Activated T-cell treated with anti-CD3 and anti-CD28 coated beads, Interleukin-2, amount 50 U/mL, for 4 hours (primary cell): ENCODE measurements at places on chromosomes 1 and 21.

DNA sequence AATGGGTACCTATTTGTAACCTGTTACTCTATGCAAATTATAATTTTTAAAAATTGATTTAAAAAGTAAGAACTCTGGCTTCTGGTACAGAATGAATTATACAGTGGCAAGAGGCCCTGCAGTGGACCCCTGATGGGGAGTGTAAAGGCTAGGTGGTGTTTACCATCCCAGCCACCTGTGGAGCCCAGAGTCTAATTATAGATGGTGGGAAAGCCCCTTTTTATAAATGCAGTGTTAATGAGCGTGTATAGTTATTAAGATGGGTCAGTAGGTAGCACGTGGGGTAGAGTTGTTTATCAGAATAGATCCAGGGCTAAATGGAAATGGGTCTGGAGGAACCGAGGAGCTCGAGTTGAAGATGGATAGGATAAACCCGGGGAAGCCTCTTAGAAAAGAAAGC is 13.9 kb upstream of the PRELP start:
- DNase-seq = no peak

- no peak for DNase-seq
Measured at GRCh38 chr1:5503556-5504363, 488.5 kb downstream of the NPHP4 start.

- no peak for DNase-seq
Measured at GRCh38 chr1:205942631-205943159, 561 bp downstream of the SLC26A9 start.

- no peak for DNase-seq
Measured at GRCh38 chr1:206963119-206963712, 7.0 kb downstream of the FCAMR start.

- no peak for DNase-seq
Measured at GRCh38 chr1:198943484-198944187, 304.8 kb downstream of the PTPRC start.

GRCh38 chr1:84876353-84876752 is 16.7 kb downstream of the LPAR3 start:
- no peak for DNase-seq

DNA sequence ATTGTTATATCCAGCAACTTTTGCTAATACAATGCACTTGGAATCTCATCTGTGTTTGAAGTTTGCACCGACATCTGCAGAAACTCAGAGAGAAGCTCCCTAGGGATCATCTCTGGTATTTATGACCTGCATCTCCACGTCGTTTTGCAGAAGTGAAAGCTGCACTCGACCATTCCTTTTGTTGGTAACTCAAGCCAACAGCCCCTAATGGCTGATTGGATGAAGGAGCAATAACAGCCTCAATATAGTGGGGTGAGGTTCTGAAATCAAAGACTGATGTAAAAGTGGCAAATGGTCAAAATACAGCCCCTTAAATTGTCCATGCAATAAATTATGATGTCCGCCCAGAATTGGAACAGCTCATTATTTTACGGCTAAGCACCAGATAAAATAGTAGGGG is 344.2 kb upstream of the KAZN start:
- DNase-seq = no peak

DNA sequence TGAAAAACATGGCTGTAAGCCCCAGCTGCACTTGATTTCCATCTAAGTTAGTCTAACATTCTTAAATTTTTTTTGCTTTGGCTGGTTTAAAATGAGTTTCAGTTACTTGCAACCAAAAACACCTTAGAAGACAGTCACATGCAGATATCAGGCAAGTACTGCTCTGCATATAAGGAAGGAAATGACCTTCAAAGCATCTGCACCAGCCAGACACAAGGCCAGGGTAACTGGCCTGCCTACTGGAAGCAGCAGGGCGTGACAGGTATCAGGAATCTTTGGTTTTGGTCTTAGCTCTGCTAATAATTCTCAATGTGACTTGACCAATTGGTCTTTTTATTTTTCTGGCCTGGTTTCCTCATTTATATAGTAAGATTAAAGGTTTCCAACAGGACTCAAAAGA is 33.5 kb downstream of the SCYL3 start:
- no peak for DNase-seq

DNA sequence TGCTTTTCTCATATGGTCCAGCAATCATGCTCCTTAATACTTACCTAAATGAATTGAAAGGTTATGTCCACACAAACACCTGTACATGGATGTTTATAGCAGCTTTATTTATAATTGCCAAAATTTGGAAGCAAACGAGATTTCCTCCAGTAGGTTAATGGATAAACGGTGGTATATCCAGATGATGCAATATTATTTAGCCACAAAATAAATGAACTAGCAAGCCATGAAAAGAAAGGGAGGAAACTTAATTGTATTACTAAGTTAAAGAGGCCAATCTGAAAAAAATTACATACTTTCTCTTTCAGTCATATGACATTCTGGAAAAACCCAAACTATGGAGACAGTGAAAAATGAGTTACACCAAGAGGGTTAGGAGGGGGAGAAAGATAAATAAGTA is 76.3 kb upstream of the LRRC7 start:
- DNase-seq = no peak

DNA sequence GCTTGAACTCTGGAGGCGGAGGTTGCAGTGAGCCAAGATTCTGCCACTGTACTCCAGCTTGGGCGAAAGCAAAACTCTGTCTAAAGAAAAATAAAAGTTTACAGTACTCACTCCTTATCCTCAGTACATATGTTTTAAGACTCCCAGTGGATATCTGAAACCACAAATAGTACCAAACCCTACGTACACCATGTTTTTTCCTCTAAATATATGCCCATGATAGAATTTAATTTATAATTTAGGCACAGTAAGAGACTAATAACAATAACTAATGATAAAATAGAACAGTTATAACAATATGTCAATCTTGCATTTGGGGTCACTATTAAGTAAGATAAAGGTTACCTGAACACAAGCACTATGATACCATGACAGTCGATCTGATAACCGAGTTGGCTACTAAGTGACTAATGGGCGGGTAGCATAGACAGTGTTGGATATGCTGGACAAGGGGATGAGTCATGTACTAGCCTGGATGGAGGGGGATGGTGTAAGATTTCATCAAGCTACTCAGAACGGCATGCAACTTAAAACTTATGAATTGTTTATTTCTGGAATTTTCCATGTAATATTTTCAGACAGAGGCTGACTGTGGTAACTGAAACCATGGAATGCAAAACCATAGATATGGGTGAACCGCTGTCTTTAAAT is 43.7 kb downstream of the ST7L start:
- no peak for DNase-seq

DNA sequence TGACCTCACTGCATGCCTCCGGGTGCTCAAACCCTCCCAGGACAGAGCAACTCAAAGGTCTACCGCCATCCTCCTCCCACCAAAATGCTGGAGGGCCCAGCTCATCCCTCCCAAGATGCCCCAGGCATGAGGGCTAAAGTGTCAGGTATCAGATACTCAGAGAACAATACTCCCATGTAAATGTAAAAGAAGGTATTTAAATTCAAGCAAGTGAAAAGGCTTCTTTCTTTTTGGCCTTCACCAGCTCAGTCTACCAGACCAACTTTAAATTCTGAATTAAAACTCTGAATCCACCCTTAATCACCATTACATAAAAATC is 3.0 kb downstream of the PARP1 start:
- no peak for DNase-seq

DNA sequence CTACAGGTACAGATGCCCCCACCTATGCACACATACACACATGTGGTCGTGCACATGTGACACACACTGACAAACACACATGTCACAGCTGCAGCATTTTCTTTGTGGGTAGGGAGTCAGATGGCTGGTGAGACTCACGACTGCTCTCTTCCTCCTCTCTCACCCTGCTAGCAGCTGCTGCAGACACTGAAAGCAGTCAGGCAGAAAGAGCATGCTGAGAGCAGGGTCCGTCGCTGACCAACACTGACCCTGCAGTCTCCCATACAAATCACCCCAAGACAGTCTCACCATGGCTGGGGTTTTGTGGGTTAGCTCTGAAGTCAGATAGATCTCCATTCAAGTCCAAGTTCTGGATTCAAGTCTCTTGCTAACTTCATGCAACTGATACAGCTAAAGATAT is 188.3 kb downstream of the ASTN1 start:
- DNase-seq = no peak

GRCh38 chr1:192852001-192852947 is 43.4 kb downstream of the RGS2 start:
- no peak for DNase-seq

DNA sequence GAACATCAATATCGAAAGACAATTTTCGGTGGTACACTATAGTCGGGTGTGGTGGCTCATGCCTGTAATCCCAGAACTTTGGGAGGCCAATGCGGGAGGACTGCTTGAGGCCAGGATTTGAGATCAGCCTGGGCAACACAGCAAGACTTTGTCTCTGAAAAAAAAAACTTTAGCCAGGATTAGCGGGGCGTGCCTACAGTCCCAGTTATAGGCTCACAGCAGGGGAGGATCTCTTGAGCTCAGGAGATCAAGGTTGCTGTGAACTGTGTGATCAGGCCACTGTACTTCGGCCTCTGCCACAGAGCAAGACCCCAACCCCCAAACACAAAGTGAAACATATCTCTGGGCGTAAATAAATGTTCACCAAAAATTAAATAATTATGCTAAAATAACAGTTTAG is 1.6 kb downstream of the TADA1 start:
- no peak for DNase-seq

DNA sequence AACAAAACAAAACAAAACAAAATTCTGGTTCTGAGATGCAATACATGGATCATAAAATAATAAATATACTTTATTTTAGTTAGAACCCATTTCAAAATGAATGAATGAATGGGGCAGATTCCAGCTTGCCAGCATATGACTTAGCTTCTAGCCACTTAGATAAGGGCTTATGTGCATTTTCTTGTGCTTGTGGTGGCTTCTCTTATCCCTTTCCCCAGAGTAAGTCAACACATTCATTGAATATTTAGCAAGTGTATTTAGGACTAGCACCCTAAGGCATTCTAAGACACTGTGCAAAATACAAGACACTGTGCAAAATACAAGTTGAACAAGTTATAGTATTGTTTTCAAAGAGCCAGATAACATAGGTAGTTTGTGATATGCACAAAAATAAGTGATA is 4.7 kb downstream of the ADIPOR1 start:
- no peak for DNase-seq

DNA sequence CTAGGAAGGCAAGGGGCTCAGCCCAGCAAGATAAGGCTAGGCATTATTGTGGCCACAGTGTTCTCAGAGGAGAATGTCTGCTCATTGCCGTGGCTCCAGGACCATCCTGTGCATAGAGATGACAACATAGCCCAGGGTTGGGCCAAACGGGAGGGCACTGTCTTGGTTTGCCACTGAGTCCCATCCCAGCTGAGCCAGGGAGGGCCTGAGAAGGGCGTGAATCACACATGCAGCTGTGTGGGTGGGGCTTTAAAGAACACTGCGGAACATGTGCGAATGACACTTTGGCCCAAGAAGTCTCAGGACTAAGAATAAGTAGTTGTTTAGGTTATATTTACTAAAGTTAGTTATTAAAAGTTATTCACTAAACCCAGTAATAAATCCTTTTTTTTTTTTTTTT is 18.5 kb downstream of the CHAF1B start:
- DNase-seq = no peak

GRCh38 chr1:240308096-240308495 is 216.4 kb downstream of the FMN2 start:
- no peak for DNase-seq

DNA sequence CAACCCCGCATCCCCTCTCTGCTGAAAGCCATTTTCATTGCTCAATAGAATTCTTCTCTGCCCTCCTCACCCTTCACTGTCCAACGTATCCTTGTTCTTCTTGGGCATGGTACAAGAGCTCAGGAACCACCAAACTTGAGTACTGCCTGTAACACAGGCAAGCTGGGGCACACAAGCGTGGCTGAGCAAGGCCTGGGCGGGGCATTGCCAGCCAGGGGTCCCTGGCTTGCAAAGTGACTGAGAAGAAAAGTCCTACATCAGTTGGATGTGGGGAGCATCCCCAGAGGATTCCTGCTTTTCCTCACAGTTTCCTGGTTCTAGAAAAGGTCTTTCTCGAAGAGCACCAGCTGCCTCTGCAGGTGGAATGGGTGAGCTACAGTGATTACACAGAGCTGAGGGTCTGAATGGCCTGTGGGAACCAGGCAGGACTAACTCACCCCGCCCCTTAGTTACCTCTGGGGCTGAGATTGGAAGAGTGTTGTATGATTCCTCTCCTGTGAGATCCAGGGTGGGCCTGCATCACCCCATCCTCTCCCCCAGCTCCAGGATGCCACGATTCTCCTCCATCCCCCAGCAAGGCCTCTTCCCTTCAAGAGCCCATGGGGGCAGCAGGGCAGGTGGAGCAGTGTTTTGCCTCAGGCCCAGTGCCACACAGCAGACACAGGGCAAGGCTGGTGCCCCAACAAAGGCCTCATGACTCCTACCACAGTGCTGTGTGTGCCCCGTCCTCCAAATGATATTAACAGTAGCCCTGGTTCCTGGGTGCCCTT is 121.9 kb downstream of the MATN1 start:
- no peak for DNase-seq

- DNase-seq = no peak
Measured at GRCh38 chr1:20483833-20484518, 2.0 kb downstream of the CAMK2N1 start.

DNA sequence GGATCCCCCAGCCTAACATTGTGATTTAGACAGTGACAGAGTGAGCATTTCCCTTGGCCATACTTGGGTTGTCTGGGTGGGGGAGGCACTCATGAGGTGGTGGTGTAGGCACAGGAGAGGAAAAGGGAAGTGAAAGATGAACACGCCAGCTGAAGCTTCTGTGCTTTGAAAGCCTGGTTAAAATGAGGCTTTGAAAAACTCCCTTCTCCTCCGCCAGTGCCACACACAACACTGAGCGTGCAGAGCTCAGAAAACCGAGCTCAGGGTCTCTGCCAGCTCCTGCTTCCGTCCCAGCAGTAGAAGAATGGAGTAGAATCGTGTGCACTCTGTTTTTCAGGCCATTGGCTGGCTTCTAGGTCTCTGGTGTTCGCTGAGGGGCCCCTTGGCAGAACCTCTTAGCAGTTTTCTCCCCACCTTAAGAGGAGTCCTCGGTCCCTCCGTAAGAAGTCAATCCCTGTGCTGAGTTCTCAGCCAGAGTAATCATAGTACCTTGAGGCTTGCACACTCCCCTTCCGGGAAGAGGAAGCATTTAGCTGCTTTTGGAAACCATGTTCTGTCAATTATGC is 12.9 kb downstream of the PLEKHM2 start:
- DNase-seq = peak; percentile 10

DNA sequence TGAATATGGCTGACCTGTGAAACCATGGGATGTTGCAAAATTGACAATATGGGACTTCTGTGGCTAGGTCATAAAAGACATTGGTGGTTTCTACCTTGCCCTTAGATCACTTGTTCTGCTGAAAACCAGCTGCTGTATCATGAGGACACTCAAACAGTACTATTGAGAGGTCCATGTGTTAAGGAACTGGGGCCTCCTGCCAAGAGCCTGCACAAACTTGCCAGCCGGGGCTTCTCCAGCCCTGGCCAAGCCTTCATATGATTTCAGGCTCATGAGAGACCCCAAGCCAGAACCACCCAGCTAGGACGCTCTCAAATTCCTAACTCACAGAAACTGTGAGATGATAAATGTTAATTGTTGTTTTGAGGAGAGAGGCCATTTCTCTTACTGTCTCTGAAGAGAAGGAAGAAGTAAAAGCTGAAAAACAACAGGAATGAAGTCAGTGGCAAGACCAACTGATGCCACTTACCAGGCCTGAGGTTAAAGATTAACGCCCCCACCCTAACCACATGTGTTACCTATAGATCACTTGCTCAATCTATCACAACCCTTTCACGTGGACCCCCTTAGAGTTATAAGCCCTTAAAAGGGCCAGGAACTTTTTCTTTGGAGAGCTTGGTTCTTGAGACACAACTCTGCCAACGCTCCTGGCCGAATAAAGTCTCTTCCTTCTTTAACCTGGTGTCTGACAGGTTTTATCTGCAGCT is 3.9 kb upstream of the PITHD1 start:
- DNase-seq = no peak

GRCh38 chr1:199585392-199585791 is 442.1 kb upstream of the NR5A2 start:
- DNase-seq = no peak
